CD4-positive, alpha-beta T cell treated with Interleukin-17A for 1 hour (primary cell): ENCODE measurements at places on chromosomes 6 and 20.

DNA sequence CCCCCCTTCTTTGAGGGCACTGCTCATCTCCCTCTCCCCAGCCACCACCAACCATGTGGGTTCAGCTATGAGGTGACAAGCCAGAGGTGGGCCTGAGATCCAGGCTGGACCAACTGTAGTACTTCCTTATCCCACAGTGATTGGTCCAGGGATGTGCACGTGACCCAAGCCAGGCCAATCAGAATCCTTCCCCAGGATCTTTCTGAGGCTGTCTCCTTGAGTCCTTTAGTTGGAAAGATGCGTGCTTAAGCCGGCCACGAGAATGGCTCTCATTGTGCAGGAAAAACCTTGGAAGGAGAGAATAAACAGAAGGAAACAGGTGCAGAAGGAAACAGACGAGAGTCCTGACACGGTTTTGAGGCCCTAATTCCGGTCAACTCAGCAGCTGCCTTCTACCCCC, 39.2 kb downstream of the ZC3H12D start:
- DNase-seq, result no peak

DNA sequence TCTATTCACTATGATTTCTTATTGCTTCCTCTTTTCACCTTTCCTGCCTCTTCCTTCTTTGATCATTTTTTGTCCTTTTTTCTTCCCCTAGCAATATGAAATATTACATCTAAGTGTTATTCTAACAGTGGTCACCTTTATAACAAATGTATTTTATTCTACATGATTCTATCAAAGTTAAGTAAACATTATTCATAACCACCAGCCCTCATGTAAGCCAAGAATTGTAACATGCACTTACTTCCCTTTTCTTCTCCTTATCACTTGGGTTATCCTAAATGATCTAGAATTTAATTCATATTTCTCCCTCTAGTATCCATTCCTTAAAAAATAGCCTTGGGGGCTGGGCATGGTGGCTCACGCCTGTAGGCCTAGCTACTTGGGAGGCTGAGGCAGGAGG, 88.3 kb upstream of the SLC22A23 start:
- no peak for DNase-seq

DNA sequence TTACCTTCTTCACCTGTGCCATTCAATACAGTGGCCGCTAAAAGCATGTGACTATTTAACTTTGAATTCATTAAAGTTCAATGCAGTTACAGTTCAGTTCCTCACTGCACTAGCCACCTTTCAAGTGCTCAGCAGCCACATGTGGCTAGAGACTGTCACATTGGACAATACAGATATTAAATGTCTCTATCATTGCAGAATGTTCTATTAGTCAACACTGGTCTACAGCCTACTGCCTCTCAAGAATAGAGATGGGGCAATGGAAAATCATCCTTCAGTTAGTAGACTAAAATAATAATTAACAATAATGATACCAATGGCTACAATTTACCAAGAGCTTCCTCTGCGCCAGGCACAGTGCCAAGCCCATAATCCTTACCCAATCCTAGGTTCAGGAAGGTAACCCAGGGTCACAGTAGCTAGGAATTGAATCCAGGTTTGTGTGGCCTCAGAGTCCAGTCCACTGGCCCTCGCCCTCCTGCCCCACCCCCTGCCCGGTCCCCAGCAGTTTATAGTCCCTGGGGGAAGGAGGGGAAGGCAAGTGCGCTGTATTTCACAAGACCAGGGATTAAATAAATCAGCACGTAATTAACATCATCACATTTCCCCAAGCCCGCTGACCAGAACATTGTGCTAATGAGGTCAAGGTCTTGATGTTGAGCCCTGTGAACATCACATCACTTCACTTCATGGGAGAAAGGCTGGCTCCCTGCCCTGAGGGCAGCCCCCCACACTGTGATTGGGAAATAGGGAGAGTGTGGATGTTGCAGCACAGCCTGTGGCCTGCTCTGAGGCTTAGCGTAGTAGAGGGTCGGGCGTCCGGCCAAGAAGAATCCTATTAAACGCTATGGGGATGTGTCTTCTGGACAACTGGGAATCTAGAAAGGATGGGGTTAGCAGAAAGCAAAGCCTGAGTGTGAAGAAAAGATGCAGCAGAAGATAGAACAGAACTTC, 147.2 kb downstream of the VEGFA start:
- no peak for DNase-seq

DNA sequence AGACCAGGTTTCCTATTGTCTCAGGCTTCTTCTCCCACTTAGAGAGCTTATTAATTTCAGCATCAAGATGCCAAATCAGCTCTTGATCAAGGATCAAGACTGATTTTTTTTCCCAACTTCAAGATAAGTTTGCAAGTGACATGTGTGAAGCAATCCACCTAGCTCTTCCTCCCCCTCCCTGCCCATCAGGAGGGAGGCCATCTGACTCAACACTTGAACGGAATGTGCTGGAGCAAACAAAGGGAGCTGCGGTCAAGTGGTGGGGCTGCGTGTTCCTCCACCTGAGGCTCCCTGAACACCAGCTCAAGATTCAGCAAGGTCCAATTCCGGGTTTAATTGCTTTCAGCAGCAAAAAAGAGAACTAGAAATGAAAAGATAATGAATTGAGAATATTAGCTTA, 38.7 kb downstream of the TTI1 start:
- DNase-seq, result no peak

DNA sequence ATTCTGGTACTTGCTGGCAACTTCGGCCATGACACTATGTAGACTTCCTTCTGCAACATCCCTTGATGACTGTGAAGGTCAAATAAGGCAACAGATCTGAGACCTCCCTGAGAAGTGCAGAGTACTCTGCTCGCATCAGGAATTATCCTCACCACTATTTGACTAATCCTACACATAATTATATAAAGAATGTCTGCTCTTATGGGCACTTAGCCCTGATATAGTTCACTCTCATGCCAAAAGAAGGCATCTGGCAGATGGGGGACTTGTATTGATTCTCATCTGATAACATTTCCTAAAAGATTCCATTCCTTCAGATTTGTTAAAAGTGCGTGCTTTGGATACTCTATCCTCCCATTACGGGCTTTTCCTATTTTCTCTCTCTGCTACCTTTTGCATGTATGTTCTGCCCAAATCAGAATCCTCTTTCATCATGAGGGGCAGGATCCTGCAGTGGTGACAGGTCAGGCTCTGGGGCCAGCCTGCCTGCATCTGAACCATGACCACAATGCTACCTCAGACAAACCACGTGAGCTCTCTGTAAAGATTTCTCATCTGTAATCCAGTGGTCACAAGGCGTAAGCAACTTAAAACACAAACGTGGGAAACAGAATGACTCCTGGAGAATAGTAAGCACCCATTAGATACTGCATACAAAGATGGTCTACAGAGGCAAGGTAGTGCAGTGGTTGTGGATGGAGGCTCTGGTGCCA, 134.0 kb downstream of the GJA10 start:
- DNase-seq, result no peak

DNA sequence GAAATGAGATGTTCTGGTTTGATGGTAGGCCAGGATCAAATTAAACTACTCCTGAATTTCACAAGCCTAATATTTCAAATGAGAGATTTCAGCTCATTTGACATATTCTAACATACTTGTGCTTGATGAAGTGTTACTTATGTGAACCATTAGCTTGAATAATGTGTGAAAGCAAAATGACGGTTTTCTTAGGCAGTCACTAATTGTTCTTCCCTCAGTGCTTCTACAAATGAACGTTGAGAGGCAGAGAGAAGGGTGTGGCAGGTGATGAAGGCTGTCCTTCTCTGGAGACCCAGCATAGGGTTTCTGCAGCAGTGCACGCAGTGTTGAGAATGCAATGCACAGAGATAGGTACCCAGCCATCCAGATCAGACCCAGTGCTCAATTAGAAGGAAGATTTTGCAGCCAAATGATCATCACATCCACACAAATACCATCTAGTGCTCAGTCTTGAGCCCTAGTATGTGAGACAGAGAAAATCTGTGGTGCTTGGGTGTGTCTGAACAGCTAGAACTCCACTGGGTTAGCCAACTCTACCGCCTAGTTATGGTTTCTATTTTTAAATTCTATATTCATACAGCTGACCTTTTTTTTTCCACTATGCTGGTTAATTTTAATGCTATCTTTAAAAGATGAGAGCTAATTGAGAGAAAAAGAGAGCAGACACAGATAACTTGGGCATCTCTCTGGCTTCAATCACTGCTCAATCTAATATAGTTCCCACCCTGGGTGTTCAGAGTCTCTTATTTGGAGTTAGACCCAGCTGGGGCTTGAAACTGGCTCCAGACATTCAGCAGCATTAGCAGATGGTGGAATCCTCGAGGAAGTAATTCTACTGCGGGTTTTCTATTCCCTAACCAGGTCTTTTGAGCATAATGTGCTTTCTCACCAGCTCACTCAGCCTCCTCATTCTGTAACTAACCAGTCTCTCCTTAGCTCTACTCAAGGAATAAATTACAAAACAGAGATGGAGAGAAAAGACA, 4.4 kb upstream of the MYLIP start:
- DNase-seq, result no peak

DNA sequence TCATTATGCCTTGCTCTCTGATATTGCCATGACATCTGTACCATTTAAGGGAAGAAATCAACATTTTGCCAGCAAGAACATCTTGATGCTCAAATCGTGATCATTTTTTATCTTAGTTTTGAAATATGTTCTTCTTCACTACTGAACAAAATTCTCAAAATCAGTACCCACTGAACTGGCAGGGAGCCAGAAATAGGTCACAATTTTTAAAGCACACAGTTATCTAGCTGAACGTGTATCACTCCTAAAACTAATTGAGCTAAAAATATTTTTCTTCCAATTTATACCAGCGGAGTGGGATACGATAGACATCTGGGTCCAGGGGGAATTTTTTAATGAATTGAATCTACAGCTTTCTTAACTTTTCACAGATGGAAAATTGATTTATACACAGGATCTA, 11.3 kb downstream of the IL17F start:
- no peak for DNase-seq

DNA sequence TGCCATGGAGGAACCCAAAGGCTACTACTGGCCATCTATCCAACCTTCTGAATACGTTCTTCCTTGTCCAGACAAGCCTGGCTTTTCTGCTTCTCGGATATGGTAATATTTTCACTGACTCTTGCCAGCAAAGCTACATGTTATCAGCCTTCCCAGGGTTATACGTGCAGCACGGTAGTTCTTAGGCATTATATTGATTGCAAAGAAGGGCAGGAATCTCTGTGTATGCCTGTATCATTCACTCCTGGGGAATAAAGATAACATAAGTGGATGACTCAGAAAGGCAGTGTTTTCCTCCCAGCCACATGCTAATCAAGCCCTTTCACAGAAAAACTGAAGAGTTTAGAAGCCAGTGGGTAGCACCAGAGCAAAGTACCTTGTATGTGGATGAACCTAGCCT, 98.7 kb downstream of the ADGRG6 start:
- no peak for DNase-seq
